ENCODE measurements at places on chromosomes 5 and 9.

GRCh38 chr9:136981588-136982231 is 1.1 kb upstream of the LCNL1 start:
- no peak for DNase-seq

- DNase-seq, result no peak
Observed at GRCh38 chr9:120161776-120162175, 418.2 kb downstream of the CDK5RAP2 start.

DNA sequence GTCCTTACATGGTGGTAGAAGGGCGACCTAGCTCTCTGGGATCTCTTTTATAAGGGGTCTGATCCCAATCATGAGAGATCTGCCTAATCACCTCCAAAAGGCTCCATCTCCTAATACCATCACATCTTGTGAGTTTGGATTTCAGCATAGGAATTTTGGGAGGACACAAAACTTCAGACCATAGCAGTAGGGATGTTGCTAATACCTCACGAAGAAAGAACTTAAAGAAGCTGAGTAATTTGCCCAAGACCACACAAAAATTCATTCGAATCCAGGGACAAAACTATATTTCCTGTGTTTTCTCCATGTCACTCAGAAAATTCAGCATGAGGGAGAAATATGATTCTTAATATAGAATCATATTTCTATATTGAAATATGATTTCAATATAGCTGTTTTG is 32.7 kb downstream of the MTAP start:
- no peak for DNase-seq

DNA sequence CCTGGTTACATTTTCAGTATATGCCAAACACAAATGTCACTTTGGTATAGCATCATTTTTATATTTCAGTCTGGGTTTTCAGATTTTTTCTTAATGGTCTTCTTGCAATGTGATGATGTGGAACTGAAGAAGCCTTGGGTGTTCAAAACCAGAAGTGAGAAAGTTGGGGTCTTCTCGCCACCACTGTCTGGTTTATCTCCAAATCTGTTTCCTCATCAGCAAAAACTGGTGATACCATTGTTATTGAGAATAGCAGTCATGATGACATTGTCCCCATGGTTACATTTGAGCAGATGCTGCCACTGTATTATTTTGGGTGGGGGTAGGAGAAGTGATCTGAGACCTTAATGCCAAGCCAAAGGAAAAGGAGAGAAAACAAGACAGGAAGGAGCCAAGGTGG is 85.9 kb upstream of the MAP3K1 start:
- no peak for DNase-seq

DNA sequence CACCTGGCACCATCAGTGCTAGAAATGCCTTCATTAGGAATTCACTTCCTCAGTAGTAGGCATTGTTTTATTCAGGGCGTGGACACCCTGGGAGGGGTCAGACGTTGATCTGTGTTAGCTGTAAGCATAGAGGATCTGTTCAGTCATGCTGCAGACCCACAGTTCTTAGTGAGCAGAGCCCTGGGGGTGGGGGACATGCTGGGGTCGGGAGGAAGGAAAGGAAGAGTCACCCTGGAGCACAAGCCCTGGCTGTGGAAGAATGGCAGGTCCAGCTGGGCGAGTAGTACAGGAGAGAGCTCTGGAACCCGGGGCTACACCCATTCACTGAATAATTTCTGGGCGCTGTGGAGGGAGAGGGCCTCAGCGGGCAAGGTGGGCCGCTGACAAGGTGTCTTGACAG is 172.5 kb downstream of the FSTL4 start:
- DNase-seq, result no peak

GRCh38 chr9:134655586-134656333 is 14.2 kb downstream of the COL5A1 start:
- DNase-seq, result no peak

DNA sequence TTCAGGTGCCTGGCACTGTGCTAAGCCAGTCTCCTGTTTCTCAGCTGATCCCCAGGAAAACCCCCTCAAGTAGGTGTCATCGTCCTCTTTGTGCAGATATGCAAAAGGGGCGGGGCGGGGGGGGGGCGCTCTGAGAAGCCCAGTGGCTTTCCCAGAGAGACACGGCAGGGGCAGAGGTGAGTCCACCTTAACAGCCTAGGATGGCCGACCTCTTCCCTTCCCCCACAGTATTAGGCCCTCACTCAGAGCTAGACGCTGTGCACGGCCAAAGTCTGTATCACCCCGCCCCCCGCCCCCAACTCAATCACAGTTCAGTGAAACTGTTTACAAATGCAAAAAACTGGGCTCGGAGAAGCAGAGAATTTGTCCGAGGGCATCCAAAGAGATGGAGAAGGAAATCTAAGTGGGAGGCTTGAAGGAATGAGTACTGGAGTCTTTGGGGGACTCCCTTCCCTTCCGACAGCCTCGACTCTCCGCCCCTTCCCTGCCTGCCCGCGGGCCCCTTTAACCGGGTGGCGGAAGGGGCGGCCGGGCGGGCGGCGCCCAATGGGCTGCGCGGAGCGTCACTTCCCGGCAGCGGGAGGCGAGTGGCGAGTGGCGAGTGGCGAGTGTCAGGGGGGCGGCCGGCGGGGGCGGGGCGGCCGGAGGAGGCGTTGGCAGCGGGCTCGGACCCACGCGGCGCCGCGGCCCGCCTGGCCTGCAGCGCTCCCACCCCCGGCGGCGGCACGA is at the start of gene ERGIC1:
Gene ERGIC1 (plus strand): TSS at position 566 of the 729 bp plus-strand sequence. CDS start 163 bp downstream, at position 729.
- DNase-seq, result no peak

DNA sequence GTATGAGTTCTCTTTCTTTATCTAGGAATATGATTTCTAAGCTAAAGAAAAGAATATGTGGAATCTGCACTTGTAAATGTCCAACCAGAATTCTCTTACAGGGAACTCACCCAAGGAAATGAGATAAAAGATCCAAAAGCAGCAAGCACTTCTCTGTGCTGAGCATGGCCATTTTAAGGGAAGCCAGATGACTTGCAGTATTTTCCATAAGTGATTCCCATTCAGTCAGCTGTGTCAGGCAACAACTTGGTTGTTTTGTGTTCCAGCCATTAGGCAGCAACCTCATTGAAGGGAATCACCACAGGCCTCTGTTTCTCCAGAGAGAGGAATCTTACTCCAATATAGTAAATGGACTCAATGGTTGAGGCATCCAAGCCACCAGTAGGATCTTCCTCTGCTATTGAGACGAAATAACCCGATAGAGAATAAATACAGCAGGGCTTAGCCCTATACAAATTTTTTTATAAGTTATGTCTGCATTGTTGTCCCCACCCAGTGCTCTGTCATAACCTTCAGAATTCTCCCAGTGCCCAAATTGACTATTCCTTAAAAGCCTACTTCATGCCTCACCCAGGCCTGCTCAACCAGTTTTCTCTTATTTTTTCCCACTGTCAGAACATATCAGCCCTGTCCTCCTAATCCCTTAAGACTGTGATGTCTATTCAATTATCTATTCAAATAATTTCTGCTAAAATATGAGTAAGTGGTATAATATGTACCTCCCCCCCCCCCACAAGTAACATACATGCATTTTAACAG is 236.6 kb downstream of the PJA2 start:
- no peak for DNase-seq

- DNase-seq, result no peak
Observed at GRCh38 chr5:134420343-134420742, 8.7 kb upstream of the CDKN2AIPNL start.

- no peak for DNase-seq
Observed at GRCh38 chr9:68947015-68947414, 66.9 kb downstream of the PRKACG start.

DNA sequence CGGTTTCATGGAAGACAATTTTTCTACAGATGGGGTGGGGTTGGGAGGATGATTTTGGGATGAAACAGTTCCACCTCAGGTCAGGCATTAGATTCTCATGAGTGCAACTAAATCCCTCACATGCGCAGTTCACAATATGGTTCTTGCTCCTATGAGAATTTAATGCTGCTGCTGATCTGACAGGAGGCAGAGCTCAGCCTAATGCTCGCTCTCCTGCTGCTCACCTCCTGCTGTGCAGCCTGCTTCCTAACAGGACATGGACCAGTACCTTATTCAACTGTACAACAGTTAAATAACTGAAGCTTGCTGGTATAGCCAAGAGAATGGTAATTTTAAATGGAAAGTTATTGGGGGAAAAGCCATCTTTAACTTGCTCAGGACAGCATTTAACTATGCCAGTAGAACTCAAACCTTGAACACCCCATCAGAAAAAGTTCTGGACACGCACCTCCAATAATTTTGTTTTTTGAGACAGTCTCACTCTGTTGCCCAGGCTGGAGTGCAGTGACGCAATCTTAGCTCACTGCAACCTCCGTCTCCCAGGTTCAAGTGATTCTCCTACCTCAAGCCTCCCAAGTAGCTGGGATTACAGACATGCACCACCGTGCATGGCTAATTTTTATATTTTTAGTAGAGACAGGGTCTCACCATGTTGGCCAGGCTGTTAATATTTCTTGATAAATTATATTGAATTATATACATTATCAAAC is 27.7 kb downstream of the HMGCR start:
- DNase-seq, result no peak

DNA sequence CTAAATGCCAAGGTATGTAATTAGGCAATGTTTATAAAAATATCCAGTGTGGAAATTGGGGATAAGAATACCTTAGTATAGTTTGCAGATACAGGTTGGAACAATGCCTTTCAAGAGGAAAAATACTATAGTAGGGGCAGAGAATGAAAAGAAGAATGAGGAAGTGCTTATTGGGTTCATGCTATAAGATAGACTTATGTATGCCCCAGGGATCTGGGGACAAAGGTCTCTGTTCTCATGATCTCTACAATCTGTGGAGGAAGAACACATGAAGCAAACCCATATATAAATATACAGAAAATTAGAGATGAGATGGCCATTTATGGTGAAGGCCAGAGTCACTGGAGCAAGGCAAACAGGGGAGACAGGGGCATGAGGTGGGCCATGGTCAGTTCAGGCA is 106.5 kb upstream of the DAB2 start:
- DNase-seq, result no peak

DNA sequence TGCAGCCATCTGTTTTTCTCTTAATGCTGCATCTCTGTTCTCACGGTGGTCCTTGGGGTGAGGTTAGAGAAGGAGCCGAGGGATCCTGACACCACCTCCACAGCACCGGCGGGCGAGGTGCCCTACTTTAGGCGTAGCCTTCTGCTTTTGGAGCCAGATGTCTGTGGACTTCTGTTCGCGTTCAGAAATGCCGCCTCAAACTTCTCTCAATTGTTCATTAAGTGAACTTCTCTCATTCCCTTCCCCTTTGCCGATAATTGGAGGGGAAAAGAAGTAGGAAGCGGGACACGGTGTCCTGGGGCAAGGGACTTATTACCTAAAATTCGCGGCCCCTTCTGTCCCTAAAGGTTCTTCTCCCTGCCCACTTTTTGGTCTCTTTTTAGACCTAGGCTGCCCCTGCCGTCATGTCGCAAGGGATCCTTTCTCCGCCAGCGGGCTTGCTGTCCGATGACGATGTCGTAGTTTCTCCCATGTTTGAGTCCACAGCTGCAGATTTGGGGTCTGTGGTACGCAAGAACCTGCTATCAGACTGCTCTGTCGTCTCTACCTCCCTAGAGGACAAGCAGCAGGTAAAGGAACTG is 455 bp downstream of the KIF20A start:
- DNase-seq, result no peak

DNA sequence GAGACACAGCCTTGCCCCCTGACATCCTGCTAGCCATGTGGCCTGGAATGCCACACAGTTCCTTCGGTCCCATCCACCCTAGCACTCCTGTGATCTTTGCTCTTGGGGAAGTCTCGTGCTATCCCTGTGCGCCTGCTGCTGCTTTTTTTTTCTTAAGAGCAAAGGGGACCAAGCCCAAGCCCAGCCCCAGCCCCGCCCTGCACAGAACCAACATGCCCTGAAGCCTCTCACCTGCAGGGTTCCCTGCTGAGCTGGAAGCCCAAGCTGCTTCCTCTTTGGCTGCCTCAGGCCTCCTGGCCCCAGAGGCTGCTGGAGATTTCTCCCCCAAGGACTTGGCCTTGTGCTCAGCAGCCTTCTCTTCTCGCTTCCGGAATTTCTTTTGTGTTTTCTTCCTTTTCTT is 1.8 kb downstream of the SURF6 start:
- DNase-seq, result no peak

DNA sequence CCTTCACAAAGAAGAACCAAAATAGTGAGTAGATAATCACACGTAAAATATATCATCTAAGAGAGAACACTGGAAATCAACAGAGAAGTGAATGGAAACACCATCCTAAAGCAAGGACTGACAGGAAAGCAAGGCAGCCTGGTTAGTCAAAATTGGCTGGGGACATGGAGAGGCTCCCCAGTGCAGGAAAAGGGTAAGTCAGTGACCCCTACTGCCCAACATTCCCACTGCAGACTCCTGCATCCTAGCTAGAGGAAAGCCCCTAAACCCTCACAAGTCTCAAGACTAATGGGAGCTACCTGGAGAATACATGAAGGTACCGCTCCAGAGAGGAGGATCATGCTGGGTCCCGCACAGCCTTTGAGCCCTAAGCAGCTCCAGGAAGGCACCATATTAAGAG is 60.1 kb downstream of the ZDHHC21 start:
- no peak for DNase-seq

- DNase-seq, result peak; percentile 45
Observed at GRCh38 chr5:65035211-65036206, 266.8 kb downstream of the CWC27 start.

- DNase-seq, result no peak
Observed at GRCh38 chr5:66307647-66308241, 163.6 kb downstream of the SREK1 start.

DNA sequence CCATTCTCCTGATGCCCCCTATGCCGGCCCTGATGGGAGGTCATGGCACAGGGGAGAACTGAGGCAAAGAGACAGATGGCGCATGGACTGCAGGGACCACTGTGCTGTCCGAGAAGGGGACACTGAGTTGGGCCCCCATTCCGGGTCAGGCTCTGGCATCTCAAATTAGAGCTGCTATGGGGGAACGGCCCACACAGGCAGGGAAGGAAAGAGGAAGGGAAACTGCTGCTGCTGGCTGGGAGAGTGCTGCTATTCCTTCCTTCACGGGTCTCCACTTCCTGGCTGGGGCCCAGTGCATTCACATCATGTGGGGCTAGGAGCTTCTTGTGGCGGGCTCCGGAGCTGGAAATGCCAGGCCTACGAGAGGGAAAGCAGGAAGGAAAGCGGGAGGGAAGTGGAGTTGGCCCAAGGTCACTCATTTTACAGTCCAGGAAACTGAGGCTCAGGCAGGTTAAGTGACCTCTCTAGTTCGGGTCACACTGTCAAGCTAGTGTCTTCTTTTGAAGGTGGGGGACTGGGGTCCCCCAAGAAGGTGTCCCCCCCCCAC is 1.3 kb upstream of the CARD19 start:
- no peak for DNase-seq

GRCh38 chr9:36818965-36819870 is 214.8 kb downstream of the PAX5 start:
- no peak for DNase-seq

DNA sequence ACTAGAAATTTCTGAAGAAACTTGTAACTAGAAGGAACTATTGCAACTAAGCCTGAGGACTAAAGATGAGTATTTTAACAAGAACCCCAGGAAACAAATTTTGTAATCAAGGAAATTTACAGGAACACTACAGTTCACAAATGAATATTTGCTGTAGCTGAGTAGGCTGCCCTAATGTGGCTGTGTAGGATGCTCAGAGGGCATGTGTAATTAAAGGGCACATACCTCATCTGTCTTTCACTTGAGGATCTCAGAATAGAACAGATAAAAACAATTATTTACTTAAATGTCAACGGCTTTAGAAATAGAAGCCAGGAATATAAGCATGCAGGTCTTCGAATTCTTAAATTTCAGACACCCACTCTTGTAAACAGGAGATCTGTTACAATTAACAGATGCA is 119.8 kb downstream of the MED27 start:
- no peak for DNase-seq

Measured in cortex of kidney (tissue), 1 donor.